Spinal cord (tissue), 10 donors: ENCODE measurements at places on chromosomes 5 and 9.
A peak's percentile ranks its signal among the peaks of the same experiment; 100 is the strongest.

DNA sequence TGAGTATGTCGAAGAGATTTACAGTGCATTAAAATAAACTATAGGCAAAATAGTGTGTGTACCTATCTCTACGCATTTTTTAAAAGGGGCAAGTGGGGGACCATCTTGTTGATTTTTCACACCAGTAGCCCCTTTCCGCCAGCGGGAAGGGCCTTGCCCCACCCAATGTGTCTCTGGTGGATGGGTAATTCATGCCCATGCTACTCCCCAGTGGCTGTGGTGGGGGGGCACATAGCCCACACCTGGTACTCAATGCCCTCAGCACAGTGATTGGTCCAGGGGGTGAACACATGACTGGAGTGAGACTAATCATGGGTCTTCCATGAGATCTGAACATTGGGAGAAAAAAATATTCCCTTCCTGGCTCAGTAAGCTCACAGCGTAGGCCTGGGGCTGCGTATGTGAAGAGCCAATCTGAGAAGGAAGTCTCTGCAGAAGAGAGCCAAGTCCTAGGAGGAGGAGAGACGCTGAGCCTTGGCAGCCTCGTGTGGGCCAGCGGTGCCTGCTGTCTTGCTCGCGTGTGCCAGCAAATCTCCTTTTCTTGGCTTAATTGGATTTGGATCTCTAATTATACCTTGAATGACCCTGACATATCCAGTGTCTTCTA, 103.4 kb downstream of the ADAMTS2 start:
- DNase-seq, result no peak

- DNase-seq, result no peak
Observed at GRCh38 chr5:115775999-115776398, 40.5 kb downstream of the CDO1 start.

DNA sequence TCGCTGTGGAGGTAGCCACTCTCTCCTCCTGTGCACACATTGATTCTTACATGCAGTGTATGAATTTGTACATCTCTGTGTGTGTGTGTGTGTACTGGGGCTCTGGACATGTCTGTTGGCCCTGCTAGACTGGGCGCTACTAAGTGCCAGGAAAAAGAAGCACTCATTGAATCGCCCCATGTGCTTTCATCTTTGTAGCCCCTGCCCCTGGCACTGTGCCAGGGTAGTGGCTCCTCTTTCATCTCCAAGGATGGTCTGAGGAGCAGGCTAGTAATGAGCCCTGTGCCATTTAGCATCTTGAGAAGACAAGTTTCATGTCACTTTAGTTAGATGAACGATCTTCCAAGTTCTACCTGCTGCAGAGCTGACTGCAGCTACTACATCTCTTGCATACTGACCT, 34.4 kb upstream of the EQTN start:
- DNase-seq, result no peak

DNA sequence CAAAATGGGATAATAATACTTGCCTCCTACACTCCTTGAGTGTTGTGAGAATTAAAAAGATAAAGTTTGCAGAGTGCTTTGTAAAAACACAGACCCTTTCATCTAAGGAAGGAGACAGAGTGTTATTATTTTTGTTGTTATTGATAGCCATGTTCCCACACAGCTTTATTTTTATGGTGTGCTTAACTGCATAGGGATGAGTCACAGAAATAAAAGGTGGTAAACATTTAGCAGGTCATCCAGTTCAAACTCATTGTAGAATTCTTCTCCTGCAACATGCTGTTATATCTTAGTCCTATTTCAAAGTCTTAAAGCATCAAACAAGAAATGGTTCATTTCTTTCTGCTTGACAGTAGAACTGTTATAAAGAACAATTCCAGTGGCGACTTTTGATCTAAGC, 367.5 kb upstream of the ACTBL2 start:
- no peak for DNase-seq

GRCh38 chr9:72905514-72906480, 47.1 kb downstream of the ALDH1A1 start:
- DNase-seq, result no peak

DNA sequence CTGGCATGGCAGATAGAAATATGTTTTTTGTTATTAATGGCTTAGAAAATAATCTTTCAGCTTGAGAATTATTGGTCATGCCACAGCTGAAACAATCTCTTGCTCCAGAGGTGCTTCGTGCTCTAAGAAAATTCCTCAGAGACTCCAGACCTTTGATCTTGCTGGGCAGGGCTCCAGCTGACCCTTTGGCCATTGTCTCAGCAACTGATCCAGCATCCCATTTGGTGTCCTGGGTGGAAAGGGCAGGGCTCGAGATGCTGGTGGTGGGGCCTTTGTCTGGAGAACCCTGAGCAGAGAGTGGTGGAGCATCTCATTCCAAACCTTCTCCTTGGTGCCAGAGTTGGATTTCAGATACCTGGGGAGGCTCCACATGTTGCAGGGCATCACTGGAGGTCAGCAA, 43.2 kb upstream of the PIK3R1 start:
- DNase-seq, result no peak

- DNase-seq, result no peak
Observed at GRCh38 chr9:882416-882924, 41.0 kb downstream of the DMRT1 start.

DNA sequence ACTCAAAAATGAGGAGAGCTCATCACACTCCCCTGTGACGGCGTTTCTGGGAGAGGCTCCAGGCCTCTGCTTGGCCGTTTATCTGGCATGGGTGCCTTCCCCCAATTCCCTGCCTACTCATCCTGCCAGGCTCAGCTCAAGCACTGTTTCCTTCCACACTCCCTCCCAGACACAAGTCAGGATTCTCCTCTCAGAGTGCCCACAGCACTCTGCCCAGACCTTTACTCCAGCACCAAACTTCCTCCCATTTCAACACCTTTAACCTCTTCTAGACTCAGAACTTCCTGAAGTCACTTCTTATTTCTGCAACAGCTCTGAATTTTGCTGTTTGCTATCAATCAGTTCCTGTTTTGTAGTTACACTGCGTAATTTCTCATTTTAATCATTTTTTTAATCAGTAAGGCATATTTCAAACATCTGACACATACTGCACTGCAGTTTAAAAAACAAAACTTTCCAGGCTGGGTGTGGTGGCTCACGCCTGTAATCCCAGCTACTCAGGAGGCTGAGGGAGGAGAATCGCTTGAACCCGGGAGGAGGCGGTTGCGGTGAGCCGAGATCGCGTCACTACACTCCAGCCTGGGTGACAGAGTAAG, 16.0 kb downstream of the TRMO start:
- DNase-seq, result no peak

- no peak for DNase-seq
Observed at GRCh38 chr9:135165003-135165711, 77.7 kb downstream of the OLFM1 start.

DNA sequence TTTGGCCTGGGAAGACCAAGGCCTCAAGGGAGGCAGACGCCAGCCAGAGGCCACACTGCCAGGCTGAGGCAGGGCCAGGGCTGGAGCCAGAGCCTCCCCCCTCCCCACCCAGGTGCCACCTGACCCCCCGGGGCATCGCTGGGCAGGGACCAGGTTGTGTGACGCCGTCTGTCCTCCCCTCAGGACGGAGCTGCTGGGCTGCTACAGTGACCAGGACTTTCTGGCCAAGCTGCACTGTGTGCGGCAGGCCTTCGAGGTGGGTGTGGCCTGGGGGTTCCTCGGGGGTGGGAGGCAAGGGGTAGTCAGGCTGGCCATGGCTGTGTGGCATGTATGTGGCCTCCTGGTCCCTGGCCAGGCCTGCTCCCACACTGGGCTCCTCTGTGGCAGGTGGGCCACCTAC, 17.9 kb upstream of the DOLPP1 start:
- DNase-seq, result no peak

DNA sequence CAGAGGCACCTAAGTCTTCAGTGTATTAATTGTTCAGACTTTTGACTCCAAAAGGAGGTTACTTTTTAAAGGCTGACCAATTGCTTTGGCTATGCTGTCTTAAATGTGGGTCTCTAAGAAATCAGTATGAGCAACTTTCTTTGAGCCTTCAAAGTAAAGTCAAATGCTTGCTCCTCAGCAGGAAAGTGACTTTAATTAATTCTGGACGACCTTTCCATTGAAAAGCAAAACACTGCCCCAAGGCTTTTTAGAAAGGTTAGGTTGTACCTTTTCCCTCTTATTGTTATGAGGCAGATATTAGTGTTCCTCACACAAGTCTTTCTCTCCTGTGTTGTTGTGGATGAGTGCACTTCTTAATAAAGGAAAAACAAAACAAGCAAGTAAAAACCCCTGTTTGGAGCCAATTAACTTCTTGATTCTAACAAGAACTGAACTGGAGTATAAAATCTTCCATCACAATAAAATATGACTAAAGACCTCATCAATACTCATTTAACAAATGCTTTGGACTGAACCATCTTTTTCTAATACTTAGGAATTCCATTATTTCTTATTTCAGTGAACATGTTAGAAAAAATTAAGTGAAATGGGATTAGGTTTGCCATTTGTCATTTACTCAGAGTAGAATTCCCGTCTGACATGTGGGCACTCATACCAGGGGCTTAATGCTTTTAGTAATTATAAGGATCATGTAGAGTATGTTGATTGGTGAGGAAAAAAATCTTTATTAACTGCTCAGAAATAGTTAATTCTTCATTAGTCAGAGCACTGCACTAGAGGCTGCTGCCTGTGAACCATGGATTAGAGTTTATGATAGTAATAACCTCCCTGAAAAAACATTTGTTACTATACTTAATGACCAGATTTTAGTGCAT, 159.1 kb upstream of the ZNF608 start:
- peak; percentile 44 for DNase-seq

- no peak for DNase-seq
Observed at GRCh38 chr5:122615146-122615545, 159.7 kb upstream of the SNX2 start.

GRCh38 chr9:136886610-136887597, 588 bp downstream of the TRAF2 start:
- DNase-seq, result peak; percentile 3

DNA sequence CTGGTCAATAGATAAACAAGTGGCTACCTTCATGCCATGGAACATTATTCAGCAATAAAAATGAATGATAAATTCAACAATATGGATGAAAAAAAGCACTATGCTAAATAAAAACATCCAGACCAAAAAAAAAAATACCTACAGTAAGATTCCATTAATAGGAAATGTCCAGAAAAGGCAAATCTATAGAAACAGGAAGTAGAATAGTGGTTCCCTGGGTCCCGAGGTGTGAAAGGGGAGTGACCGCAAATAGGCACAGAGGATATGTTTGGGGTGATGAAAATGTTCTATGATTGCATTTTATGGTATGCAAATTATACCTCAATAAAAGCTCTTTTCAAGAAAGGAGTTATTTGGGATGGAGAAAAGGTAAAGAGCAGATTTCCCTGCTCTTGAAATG, 3.6 kb upstream of the GPR151 start:
- DNase-seq, result no peak

GRCh38 chr9:98607152-98607551, 101.6 kb downstream of the GABBR2 start:
- no peak for DNase-seq

DNA sequence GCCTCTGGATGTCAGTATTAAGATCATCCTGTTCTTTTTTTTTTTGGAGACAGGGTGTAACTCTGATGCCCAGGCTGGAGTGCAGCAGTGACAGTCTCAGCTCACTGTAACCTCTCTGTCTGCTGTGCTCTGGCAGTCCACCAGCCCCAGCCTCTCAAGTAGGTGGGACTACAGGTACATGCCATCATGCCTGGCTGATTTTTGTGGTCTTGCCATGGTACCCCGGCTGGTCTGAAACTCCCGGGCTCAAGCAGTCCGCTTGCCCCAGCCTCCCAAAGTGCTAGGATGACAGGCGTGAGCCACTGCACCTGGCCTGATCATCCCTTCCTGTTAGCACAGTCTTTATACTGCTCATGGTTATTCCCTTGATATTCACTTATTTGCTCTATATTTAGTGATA, 3.5 kb downstream of the KDM4C start:
- DNase-seq, result no peak

DNA sequence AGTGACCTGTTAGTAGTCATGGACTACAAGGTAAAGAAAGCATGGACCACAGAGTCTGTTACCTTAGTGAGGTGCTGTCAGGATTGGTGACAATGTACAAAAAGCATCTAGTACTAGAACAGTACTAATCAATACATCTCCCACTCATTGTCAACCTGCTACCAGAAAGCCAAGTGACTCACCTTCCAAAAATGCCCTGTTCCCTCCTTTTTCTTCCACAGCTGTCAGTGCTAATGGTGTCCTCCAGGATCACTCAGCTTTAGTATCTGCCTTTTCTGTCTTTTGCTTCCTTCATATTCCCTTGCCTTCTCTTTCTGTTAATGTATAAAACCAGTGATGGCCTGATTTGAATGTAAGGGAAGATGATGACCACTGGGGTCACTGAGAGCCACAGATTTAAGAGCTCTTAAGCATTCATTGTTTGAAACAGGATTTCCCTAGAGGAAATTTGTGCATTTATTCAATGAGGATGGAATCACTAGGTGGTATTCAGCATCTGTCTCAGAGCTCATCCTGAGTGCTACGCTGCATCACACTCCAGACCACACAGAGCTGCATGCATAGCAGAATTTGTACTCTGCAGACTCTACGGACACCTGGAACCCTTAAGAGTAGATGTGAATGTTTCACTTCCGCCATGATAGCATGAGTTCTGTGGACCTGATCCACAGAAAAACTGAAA, 71.0 kb downstream of the SV2C start:
- DNase-seq, result no peak

DNA sequence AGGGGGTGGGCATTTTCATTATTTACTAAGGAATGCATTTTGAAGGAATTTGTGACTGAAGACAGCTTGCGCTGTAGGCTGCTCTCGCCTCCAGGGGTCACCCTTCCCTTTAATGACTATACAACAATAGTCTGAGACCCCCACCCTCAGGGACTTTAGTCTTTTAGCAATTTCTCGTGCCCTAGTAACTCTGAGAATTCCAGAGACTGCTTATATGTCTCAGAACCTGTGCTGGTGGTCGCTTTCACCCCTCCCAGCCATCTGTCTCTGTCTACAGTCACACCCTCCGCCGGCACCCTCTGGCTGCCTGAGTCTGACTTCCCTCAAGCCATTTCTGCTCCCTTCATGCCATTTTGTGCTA, 671.4 kb downstream of the NR2F1-AS1 start:
- DNase-seq, result no peak

DNA sequence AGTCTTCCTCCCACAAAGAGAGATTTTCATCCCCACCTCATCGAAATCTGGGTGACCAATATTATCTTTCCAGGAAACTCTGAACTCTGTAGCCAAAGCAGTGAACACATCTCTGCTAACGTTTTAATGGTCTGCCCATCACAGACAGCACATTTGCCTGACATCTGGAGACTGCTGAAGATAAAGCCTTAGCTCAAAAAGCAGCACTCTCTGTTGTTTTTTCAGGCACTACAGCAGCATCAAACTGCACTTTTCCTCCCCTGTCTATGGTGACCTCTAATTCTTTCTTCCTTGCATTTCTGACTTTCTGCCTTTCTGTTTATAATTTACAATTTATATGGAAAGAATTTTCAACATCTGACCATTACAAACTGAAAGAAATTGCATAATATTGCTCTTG, 66.8 kb downstream of the RAB3C start:
- DNase-seq, result peak; percentile 24

- no peak for DNase-seq
Observed at GRCh38 chr9:115743709-115744605, 409.6 kb upstream of the PAPPA start.

- peak; percentile 29 for DNase-seq
Observed at GRCh38 chr9:131534721-131535237, 3.7 kb upstream of the UCK1 start.

GRCh38 chr5:141392429-141393198, at the start of gene PCDHGA8:
PCDHGA8 (plus strand) TSS chr5:141392633; CDS start chr5:141392814, 181 bp downstream.
- DNase-seq, result no peak

GRCh38 chr5:66511491-66511890, 84.7 kb upstream of the MAST4 start:
- DNase-seq, result no peak

- no peak for DNase-seq
Observed at GRCh38 chr5:116209166-116209565, 124.3 kb downstream of the COMMD10 start.

GRCh38 chr5:38749861-38750260, 96.0 kb upstream of the OSMR start:
- no peak for DNase-seq
